ENCODE measurements at places on chromosomes 12 and 14.

DNA sequence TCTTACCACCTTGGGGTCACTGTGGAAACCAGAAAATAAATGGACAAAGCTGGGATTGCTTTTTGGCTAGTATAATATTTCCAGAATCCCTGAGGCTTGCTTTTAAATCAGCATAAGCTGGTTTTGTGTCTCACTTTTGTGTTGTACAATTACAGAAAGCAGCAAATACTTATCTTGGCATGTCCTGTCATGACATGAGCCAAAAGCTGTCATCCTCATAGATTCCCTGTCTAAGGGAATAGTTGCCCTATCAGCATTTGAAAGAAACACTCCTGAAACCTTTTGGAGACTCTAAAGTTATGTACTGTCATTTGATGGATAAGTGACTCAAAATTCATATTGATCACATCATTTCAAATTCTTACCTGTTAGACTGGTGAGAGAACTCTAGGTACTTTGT lies 987.2 kb downstream of the NRXN3 start:
- no peak for DNase-seq

DNA sequence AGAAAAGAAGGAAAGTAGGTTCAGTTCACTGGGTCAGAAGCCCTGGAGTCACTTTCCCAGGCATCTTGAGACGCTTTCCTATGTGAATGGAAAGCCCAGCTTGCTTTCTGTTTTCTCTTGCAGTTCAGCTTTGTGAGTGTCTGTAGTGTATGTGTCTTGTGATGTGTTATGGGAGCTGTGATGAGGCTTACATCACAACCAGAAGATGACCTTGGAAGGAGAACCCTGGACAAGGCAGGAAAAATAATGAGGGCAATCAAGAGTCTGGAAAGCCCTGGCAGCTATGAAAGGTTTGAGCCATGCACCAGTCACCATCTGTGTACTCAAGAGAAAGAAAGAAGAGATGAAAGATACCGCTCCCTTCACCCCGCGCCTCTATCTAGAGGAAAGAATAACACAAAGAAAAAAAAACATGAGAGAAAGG lies 35.2 kb upstream of the PTGR2 start:
- DNase-seq, result no peak

DNA sequence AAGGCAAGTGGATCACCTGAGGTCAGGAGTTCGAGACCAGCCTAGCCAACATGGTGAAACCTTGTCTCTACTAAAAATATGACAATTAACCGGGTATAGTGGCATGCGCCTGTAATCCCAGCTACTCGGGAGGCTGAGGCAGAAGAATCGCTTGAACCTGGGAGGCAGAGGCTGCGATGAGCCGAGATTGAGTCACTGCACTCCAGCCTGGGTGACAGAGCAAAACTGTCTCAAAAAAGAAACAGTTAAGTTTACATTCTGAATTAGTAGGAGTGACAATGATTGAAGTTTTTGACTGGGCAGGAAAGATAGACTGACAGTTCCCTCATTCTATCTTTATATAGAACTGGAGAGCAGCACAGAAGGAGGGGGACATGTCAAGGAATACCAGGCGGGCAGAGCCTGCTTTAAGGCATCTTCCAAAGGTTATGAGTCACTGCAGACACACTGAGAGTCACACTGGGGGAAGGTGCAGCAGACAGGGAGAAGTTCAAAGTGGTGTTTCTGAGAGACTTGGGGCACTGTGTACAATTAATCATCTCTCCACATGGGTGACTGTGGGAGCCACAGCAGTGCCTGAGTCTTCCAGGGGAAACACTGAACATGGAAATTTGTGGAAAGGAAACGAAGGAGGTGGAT lies 42.8 kb upstream of the RNASE3 start:
- no peak for DNase-seq

DNA sequence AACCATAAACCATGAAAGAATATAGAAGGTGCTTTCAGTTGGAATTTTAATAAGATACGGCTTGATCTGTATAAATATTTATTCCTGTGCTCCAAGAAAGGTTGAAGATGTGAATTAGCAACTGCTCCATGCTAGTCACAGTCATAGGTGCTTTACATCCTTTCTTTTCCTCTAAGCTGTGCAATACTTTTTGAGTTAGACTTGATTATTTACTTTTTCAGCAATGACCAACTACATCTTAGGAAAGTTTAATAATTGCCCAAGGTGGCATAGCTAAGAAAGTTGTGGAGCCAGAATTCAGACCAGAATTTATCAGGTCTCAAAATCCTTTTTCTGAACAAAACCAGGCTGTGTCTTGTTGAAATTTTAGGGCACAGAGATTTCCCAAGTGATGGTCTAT lies 13.7 kb downstream of the TRHDE start:
- DNase-seq, result no peak

DNA sequence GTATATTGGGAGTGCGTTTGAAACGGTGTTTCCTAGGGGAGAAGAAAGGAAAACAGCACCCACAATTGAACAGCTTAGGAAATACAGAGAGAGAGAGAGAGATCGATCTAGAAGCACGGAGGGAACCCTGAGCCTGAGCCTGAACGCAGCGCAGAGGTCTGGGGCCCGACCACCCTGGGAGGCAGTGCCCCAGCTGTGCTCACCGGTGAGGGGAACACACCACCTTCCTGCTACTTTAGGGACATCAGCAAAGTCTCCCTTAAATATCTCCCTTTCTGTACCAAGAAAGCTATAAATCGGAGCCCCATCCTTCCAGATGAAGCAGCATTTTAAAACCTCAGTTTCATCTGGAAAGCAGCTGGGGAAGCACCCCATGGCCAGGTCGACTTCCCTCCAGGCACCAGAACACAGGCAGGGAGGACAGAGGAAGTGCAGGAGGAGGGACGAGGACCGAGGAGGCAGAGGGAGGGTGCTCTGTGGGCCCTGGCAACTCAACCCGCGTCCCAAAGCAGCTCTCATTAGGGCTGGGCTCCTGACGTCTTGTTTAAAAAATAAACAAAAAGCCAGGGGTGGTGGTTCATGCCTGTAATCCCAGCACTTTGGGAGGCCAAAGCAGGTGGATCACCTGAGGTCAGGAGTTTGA lies 12.2 kb downstream of the RIMBP2 start:
- no peak for DNase-seq

DNA sequence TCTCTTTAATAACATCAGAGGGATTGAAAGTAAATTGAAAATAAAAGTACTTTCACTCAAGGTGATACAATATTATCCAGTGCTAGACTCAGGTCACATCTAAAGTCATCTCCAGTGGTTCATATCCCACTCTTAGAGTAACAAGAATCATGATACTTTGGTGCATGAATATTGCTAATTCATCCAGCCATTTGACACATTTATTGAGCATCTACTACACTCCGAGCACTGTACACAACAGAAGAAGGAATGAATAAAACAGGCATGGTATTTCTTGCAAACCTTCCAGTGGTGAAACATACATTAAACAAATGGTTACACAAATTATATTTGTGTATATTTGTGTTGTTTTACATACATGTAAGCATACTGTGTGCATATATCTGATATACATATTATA lies 116.0 kb upstream of the TMCC3 start:
- DNase-seq, result no peak

- DNase-seq, result no peak
Measured at GRCh38 chr14:34843011-34843554, 32.1 kb downstream of the BAZ1A start.

DNA sequence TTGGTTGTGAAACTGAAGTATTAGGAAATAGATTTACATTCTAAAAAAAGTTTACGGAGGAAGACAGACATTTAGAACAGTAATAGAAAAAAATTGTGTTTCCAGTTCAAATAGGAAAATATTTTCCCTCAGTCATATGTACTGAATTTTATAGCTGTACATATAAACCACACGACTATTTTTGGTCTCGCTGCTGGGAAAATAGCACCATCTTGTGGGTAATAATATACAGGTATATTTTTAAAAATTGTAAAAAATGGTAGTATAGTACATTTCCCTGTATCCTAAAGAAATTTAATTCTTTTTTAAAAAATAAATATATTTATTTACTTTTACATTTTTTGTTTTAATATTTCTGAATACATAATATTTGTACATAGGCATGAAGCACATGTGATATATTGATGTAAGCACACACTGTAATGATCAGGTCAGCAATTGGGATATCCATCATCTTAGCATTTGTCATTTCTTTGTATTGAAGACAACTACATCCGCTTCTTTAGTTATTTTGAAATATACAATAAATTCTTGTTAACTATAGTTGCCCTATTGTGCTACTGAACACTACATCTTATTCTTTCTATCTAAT lies 168.6 kb downstream of the ALX1 start:
- DNase-seq, result no peak

- no peak for DNase-seq
Measured at GRCh38 chr12:29698756-29699155, 85.0 kb downstream of the TMTC1 start.

GRCh38 chr12:122932207-122932606 lies 34.1 kb downstream of the ABCB9 start:
- no peak for DNase-seq

GRCh38 chr14:61837336-61838229 lies 75.4 kb downstream of the SNAPC1 start:
- DNase-seq, result peak; percentile 56
